Activated CD8-positive, alpha-beta memory T cell treated with anti-CD3 and anti-CD28 coated beads for 1 hour (primary cell): ENCODE measurements at places on chromosomes 12 and 14.

DNA sequence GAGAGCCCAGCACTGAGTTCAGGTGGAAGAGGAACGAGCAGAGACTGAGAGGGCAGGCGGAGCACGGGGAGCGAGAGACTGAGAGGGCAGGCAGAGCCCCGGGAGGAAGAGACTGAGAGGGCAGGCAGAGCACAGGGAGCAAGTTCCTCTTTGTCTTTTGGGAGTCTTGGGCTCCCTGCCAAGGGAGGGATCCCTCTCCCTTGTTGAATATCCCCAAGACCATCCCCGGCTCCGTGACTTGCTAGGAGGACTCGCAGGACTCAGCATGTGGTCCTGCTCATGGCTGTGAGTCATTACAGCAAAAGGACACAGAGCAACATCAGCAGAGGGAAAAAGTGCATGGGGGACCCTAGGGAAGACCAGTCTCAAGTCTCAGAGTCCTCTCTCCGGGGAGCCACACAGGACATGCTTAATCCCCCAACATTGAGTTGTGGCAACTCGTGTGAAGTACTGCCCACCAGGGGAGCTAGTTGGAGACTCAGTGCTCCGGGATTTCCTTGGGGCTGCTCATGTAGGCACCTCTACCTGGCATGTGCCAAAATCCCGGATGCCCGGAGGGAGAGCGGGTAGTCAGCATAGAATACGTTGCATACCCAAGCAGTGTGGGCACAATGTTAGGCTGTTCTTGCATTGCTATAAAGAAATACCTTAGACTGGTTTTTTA is 81.0 kb downstream of the CCDC92 start:
- DNase-seq, result no peak

DNA sequence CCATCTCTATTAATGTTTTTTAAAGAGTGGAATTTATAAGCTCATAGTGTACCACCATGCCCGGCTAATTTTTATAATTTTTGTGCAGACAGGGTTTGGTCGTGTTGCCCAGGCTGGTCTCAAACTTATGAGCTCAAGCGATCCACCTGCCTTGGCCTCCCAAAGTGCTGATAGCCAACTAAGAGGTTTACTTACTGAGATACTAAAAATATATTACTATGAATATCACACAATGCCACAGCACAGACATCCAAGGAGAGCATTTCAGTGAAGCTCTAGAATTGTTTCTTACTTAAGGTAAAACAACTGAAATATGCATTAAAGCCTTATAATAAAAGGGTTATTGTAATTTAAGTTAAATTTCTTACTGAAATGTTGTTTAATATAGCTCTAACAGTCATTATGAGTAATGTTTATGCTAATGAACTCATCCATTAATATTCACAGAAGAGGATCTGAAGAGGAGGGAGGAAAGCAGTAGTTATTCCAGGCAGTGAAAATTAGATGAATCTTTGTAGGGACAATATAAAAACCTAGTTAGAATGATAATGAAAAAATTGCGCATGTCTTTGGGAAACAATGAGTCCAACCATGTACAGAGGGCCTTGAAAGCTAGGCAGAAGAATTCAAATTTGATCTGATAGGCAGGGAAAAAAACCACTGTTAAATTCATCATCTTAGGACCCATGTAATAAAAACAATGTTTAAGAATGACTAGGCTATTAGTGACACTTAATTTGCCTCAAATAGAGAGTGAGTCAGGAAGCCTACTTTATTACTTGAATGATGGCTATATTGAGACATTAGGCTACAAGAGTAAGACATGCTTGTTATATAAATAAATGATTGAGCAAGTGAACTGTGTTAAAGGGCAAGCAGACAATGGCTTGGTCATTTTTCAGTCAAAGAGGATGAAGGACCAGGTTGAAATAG is 99.2 kb downstream of the SLC41A2 start:
- DNase-seq, result no peak

DNA sequence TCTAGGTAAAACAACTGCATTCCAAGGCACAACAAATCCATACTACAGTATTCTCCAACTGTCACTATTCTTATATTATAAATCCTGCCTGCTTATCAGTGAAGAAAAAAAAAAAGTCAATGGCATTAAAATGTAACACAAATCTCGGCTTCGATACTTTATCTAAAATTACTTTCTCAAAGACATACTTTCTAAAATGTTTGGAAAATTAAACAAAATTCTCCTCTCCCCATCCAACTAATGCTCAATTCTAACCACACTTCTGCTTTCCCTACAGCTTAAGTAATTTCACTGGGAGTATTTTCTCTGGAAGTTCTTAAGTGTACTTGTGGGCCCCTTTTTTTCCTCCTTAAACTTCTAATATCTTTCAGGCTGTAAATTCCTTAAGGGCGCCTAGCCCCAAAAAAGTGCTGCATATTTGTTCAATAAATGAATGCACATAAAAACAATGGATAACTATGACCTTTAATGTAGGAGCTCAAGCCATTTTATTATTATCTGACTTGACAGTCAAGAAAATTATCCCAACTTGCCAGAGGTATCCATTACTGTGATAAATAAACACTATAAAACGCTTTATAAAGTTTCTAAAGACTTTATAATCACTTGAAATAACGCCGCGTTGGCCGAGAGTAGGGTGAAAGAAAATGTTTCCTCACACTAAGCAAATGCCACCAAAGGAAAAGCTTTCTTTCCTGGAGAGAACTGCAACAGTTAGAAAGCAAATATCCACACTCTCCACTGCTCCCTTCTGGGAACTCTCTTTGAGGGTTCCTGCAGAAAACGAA is 977 bp downstream of the HEATR5A start:
- no peak for DNase-seq

DNA sequence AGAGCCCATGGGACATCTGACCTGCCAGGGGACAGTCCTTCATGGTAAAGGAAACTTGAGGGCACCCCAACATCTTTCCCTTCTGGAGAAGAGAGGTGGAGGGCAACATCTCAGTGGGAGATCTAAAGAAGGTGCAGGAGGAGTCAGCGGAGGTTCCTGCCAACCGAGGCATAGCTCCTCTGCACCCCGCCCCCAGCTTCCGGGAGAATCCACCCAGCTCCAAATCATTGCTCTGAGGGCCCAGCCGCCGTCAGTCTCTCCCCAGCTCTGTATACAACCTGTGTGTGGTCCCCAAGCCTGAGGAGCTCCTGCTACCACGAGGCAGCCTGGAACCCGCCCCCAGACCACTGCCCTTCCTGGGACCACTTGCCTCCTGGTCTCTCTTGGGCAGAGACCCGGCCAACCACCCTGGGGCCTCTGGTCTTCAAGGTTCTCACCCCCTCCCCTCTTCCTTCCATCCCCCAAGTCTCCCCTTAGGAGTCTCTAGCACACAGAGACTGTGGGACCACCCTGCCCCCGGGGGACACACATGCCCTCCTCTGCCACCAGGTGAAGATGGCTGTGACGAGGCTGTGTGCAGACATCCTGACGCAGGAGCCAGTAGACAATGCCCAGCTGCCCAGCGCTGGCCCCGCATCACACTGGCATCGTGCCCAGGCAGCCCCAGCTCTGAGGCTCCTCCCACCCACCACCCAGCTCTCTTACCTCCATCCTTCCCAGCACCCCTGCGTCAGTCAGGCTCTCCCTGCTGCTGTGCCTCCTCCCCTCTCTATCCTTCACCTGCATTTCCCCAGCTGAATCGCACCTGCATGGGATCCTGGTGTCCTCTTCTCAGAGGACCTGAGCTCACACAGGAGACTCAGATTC is 13.0 kb upstream of the NUDT14 start:
- no peak for DNase-seq

DNA sequence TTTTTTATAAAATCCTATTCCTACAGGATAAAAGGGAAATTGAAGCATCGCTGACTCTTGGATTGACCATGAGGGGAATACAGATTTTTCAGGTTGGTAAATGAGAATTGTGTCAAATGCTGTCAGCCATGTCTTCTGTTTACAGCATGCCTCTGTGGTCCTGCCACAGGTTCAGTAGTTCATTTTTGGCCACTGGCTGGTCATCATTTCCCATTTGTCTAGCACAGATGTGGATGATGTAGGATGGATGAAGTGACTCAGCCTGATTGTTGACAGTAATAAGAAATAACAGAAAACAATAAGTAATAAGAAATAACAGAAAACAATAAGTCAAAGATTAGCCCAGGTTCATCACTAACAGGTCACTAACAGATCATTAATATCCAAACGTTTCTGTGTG is 59.8 kb downstream of the FRMD6 start:
- DNase-seq, result no peak

DNA sequence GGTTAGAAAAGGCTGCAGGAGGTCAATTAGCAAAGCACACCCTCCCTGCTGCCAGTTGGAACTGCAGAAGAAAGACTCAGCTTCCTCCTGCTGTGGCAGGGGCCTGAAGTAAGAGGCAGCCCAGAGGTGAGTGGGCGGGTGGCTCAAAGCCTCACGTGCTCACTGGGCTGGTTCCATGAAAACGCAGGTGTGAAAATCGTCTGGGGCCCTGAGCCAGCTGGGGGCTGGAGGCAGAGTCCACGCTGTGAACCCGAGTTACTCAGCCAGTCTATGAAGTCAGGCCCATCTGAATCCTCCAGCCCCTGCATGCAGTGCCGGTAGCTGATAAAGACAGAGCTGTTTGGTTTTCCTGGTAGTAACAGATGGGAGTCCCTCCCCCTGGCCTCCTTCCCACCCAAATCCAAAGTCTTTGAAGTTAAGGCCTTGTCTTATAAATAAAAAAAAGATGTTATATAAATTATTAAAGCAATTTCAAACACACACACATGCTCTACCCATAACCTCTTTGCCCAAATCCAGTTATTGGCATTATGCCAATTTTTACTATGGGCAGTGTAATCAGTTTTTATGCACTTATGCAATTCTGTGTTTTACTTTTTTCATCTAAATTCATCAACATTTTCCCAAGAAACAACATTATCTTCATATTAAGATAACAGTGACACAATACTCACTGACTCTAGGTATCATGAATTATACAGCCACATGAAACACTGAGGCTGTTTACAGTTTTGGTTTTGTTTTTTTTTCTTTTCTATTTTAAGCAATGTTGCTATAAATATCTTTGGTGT is 57.9 kb upstream of the PNMA1 start:
- peak; percentile 38 for DNase-seq

DNA sequence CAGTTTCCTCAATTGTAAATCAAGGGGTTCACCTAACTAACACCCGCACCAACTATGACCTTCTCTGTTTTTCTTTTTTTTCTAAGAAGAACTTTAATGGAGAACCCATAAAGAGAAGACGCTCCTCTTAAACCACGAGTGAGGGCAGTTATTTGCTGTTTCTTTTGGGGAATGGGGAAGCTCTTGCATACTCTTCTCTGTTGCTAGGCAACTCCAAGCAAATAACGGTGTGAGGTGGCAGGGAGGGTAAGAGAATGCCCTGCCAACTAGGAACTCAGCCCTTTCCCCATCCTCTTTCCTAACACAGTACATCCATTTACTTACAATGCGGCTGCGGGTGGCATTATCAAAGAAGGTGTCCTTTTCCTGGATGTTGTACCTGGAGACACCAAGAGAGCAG is 114.9 kb downstream of the ANO2 start:
- no peak for DNase-seq

- DNase-seq, result no peak
These were observed 4.3 kb upstream of the MYF6 start for GRCh38 chr12:80702889-80703805.

- DNase-seq, result no peak
These were observed 262.4 kb upstream of the HMGA2 start for GRCh38 chr12:65561798-65562382.

GRCh38 chr12:19440019-19440858 is 947 bp downstream of the AEBP2 start:
- DNase-seq, result peak; percentile 49
